Head of caudate nucleus (tissue), 42 donors: ENCODE measurements at places on chromosomes 11 and 22.

DNA sequence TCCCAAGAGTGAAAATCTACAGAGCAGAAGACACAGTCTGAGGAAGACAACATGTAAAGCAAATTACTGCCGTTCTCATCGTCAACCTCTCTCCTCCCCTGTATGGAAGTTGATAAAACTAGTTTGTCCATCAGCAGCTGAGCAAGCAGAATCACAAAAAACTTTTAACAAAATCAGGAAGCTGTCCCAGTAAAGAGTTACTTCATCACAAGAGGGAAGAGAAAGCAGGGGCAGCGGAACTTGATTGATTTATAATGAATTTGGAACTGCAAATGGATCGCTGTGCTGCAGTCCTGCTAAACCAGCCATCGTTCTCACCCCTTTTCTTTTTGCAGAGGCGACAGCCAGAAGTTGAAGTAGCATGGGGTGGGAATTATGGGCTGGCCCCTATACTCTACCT, 13.7 kb upstream of the UCP3 start:
- no peak for DNase-seq

DNA sequence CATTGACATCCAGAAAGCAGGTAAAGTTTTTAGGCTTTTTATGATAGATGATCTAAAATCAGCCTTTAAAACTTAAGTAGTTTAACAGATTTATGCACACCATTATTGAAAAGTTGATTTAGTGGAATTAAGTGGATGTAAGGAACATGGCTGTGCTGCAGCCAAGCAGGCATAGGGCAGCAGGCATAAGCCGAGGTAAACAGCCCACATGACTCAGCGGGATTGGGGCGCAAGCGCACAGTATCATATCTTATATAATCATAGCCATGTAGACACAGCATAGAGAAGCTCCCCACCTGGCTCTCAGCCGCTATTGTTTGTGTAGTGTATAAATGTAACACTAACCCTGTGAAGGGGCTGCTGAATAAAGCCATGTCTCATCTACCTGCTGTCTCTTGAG, 157.5 kb downstream of the WNT11 start:
- DNase-seq: no peak

DNA sequence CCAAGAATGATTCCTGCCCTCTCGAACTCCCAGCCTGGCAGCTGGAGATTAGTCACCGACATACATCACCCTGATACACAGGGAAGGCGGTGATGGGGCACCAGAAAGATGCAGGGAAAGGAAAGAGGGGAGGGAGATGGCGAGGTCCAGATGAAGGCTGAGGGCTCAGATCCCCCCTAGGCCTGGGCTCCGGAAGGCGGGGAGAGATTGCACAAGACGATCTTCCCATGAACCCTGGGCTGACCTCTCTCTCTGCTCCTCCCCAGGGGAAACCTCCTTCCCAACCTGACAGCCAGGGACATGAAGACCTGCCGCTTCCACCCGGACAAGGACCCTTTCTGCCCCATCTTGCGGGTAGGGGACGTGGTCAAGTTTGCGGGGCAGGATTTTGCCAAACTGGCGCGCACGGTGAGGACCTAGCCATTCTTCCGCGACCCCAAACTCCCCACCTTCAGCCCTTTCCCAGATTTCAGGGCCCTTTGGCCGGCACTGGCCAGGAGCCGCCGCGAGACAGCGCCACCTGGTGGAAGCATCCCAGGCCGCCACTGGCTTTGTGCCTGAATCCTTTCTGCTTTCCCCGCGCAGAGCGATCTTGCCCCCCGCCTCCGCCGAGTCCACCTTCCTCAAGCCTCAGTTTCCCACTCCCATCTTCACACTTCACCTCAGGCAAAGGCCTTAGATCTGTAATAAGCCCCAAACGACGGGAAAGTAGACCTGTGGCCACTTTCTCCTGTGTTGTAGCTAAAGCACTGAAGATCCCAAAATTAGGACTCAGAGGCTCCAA, 11.5 kb downstream of the P2RX3 start:
- peak; percentile 55 for DNase-seq

- no peak for DNase-seq
Observed at GRCh38 chr11:67274768-67275605, 8.7 kb downstream of the GRK2 start.

GRCh38 chr22:32042924-32043323, at the start of gene SLC5A1:
SLC5A1 (plus strand) TSS chr22:32043261; CDS start chr22:32043282, 21 bp downstream.
- DNase-seq: no peak

- no peak for DNase-seq
Observed at GRCh38 chr11:126111458-126112116, 48.9 kb upstream of the CDON start.

GRCh38 chr22:49604732-49605302, 222.9 kb downstream of the BRD1 start:
- DNase-seq: no peak

GRCh38 chr11:27350511-27350910, 12.5 kb downstream of the CCDC34 start:
- no peak for DNase-seq

DNA sequence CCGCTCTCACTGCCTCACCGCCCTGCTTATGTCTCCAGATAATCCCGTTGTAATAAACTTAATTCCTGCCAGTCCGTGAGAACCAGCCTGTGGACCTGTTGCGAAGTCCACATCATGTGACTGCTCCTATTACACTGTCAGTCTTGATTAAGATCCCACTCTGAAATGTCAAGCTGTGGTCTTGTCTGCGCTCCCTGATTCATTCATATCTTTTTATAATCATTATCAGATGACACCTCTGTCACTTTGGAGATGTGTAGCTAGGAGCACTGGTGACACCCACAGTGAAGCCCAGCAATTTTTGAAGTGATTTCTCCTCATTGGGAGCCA, 377.3 kb downstream of the TBC1D22A start:
- DNase-seq: no peak

- no peak for DNase-seq
Observed at GRCh38 chr11:111871693-111872161, 346 bp upstream of the ALG9 start.

DNA sequence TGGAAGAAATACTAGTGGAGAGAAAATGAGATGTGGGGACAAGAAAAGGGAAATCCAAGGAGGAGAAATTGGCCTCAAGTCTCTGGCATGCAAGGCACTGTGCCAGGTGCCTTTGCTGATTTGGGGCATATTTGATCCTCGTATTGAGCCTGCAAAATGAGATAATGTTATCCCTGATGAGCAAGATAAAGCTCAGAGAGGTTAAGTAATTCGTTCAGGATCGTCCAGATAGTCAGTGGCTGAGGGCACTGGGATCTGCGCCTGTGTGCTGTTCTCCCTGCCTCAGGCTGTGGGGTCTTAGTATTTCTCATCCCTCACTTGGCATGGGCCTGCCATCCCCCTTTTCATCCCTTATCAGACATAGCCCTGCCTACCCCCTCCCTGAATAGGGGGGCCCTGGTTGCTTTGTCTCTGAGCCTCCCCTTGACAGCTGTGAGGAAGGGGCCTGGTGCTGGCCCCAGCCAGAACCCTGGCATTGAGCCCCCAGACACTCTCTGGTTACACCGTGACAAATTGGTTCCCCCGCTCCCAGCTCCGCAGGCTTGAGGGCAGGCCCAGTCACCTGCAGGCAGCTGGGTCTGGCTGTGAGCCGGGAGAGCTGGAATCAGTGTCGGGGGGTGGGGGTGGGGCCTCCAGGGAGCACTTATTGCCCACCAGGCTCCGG, 85.7 kb downstream of the NECTIN1 start:
- no peak for DNase-seq

- no peak for DNase-seq
Observed at GRCh38 chr11:70935006-70935768, 317.2 kb downstream of the SHANK2 start.

- peak; percentile 62 for DNase-seq
Observed at GRCh38 chr11:120710354-120711131, 199.0 kb downstream of the GRIK4 start.

- no peak for DNase-seq
Observed at GRCh38 chr11:71453918-71454304, 908 bp downstream of the NADSYN1 start.

GRCh38 chr11:46277313-46277621, 195 bp upstream of the CREB3L1 start:
- DNase-seq: peak; percentile 47

DNA sequence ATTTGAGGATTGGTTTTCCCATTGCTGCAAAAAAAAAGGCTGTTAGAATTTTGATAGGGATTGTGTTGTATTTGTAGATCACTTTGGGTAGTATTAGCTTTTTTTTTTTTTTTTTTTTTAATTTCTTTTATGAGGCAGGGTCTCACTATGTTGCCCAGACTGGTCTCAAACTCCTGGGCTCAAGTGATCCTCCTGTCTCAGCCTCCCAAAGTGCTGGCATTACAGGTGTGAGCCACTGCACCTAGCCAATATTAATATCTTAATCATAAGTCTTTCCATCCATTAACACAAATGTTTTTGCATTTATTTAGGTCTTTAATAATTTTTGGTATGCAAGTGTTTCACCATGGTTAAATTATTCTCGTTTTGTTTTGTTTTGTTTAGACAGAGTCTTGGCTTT, 23.0 kb upstream of the AIFM3 start:
- DNase-seq: no peak

GRCh38 chr22:38776086-38776485, 17.9 kb downstream of the DNAL4 start:
- no peak for DNase-seq

- DNase-seq: no peak
Observed at GRCh38 chr22:44395118-44396005, 82.6 kb upstream of the SHISAL1 start.

DNA sequence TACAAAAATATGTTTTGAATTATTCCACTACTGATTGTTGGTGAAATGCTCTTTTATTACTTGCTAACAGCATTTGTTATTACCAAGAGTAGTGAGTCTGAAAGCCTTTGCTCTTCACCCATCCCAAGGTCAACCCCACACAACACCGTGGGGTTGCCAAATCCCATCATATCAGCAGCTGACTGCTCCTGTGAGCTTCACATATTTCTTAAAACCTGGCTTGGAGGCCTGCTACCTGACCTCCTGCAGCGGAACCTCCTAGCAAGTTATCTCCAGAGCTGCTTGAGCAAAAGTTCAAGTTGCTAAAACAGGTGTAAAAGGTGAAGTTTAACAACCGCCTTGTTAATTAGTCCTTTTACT, 20.1 kb upstream of the EIF3M start:
- no peak for DNase-seq

DNA sequence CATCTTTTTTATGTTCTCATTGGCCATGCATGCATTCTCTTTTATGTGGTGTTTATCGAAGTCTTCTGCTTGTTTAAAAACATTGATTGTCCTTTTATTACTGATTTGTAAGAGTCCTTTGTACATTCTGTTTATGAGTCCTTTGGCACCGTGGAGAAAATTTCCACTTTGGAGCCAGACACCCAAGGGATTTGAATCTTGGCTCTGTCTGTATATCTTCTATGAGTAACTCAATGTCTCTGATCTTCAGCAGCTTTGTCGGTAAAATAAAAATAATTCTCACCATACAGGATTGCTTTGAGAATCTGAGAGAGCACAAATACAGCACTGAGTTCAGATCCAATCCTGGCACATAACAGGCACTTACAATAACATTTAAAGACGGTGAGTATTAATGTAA, 12.8 kb upstream of the SORL1 start:
- no peak for DNase-seq

GRCh38 chr22:37904572-37905533, 1.2 kb upstream of the MICALL1 start:
- peak; percentile 42 for DNase-seq

- DNase-seq: no peak
Observed at GRCh38 chr11:99349151-99349673, 328.5 kb downstream of the CNTN5 start.

GRCh38 chr22:29738118-29738815, 18.5 kb downstream of the CABP7 start:
- no peak for DNase-seq
